ENCODE measurements at places on chromosomes 11 and 22.

- no peak for DNase-seq
Measured at GRCh38 chr11:117754030-117754429, 43.0 kb downstream of the DSCAML1 start.

DNA sequence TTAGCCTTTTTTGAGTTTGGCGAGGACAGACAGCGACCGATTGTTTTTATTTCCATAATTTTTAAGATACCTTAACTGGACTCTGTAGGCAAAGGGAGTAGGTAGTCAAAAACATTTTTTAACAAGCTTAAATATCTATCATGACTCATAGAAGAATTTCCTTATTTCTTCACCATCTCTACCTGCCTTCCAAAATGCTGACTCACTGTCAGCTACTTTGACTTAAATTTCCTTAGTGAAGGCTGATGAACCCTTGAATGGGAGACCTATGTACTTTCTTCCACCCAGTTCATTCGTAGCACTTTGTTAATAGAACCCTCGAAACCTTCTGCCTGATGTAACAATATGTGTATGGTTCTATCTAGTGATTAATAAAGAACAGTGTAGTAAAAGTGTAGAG is 1.1 kb upstream of the MTMR2 start:
- no peak for DNase-seq

DNA sequence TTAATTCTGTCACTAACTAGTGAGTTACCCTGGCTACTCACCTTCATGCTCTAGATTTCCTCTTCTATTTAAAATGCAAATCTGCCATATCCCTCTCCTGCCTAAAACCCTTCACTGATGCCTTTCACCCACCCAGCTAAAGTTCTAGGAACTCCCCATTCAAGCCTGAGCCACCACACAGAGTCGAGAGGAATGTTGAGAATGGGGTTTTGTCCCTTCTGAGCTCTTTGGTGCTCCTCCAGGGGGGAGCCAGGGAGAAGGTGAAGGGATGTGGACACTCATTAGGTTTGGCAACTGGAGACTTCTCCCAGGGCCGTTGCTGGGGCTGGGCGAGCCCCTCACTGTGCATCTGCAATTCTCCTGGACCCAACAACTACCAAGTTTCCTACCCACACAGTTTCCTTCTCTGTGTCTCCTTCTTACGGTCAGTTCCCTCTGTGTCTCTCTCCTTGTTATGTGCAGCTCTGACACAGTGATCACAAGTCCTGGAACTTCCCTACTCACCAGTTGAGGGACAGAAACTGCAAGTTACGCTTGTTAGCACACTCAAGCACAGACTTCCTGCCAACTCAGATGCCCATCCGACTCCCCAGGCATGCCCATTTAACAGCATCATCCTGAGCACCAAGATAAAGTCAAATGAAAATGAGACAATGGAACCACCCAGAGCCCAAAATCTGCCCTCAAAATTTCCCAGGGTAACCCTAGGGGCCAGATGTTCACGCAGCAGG is 6.5 kb upstream of the IL10RA start:
- DNase-seq, result no peak

DNA sequence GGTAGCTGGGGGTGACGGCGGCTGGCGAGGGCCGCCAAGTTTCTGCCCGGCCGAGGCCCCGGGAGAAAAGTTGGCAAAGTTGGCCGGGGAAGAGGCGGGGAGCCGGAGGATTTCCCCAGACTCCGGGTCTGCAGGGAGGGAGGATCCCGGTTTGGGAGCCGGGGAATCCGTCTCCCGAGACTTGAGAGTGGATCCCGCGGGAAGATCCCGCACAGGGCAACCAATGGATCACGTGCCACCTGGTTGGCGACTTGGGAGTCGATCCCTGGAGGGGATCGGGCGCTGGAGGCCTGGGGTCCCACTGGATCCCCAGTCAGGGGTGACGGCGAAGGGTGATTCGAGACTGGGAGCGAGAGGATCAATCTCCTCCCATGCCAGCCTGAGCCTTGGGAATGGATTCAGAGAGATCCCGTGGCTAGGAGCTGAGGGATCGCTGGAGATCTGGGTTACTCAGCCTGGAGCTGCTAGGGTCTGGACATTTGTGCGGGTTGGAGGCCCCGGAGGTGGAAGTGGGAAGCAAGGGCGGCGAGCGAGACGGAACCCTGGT is 394 bp downstream of the KIAA1671 start:
- DNase-seq, result no peak

DNA sequence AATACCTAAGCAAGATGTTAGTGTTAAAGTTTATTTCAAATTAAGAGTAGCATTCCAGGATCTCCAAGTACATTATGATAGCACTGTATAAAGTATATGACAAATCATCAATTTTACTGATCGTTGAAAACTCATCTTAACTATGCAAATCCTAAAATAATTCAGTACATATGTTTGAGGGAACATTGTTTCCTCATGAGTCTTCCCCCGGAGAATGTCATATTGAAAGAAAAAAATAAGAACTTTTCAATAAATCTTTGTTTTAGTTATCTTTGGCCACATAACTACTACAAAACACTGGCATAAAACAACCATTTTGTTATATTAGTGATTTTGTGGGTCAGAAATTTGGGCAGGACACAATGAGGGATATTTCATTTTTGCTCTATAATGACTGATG is 135.4 kb downstream of the METTL15 start:
- no peak for DNase-seq

DNA sequence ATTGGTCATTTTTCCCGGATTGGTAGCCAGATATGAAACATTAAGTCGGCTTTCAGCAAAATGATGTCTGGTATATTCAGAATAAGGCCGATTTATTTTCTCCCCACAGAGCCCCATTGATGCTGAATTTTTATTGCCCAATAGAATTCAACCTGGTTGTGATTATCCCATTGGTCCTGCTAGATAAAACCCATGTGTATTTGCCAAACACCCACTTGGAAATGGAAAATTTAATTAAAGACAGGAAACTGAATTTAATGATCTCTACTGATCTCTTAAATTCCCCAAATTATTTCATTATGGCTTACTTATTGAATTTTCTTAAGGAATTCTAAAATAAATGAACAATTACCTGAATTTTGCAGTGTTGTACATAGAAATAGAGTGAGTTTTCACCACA is 609.8 kb downstream of the NTM start:
- no peak for DNase-seq

DNA sequence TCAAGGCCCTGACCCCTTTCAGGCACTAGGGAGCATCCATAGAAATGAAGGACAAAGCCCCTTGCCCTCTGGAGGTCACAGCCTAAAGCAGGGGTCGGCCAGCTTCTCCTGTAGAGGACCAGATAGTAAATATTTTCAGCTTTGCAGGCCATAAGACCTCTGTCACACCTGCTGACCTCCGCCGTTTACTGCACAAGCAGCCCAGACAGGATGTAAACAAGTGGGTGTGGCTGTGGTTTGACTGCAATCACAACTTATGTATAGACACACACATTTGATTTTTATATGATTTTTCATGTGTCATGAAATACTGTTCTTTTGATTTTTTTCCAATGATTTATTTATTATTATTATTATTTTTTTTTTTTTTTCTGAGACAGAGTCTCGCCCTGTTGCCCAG is 34.3 kb downstream of the KIAA1671 start:
- no peak for DNase-seq

GRCh38 chr11:9760193-9760575 is 96.3 kb downstream of the SWAP70 start:
- DNase-seq, result no peak

- DNase-seq, result no peak
Measured at GRCh38 chr11:116109228-116109627, 605.0 kb upstream of the CADM1 start.

DNA sequence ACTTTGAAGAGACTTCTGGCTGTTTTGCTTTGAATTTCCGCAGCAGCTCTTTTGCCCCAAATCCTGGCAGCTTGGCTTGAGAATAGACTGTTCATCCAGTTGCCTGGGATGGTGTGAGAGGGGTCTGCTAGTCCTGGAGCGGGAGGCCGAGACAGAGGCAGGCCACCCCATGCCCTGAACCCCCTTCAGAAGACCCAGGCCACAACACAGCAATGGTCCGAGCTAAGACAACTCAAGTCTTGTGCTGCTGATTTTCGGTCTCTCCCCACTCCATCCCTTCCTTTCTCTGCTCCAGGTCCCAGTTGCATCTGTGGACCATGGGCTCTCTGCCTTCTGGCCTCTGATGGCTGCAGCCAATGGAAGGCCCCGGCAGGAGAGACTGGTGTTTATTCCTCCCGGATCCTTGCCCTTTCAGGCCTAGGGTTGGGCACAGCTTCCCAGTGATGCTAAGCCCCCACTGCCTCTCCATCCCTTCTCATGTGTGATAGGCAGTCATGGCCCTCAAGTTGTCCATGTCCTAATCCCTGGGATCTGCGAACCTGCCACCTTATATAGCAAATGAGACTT is 31.9 kb upstream of the TP53I11 start:
- DNase-seq, result no peak

- no peak for DNase-seq
Measured at GRCh38 chr11:63951779-63952536, 13.2 kb downstream of the NAA40 start.

DNA sequence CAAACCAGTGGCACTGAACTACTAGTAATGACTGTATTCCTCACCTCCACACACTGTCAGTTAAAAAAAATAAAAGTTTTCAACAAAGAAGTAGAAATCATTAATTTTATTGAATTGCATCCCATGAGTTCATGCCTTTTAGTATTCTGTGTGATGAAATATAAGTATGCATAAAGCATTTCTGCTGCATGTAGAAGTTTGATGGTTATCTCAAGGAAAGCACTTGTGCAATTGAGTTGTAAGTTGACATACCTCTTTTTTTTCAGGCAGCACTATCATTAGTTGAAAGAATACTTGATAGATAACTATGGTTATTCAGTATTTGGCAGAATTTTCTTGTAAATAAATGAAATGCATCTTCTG is 104.4 kb downstream of the STIM1 start:
- no peak for DNase-seq

GRCh38 chr11:132898021-132898420 is 634.3 kb downstream of the OPCML start:
- no peak for DNase-seq

DNA sequence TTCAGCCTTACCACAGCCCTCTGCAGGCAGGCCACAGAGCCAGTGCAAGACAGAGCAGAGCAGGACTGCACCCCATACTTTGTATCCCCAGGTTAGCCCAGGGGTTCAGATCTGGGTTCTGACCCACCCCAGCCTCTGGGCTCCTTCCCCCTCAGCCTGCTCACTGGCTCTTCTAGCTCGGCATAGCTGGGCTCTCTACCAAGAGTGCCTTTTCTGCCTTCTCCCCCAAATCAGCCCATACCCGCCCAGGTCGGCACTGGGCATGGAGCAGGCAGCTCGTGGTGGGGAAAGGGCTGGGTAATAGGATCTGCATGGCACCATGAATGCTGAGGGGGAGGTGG is 8.3 kb downstream of the RELT start:
- no peak for DNase-seq

- no peak for DNase-seq
Measured at GRCh38 chr22:31497148-31497938, 1.0 kb downstream of the SFI1 start.

- DNase-seq, result no peak
Measured at GRCh38 chr22:22855617-22856308, 31.9 kb upstream of the IGLL5 start.

- no peak for DNase-seq
Measured at GRCh38 chr22:41976070-41976901, 7.0 kb downstream of the SEPTIN3 start.

GRCh38 chr22:25566186-25566897 is 1.9 kb downstream of the GRK3 start:
- DNase-seq, result no peak

DNA sequence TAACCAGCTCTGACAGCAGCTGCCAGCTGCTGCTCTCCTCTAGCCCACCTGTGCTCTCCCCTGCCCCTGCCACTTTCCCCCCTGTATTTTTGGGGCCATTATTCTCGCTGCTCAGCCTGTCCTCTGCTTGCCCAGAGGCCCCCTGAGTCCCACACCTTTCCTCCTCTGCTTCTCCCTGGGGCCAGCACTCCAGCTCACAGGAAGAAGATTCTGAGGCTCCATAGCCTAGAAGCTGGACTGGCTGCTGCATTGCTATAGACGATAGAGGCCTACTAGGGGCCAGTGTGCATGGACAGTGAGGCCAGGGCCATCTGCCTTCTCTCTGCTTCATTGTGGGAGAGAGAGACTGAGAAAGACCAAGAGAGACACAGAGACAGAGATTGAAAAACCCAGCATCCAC is 679 bp downstream of the OMP start:
- DNase-seq, result no peak

- DNase-seq, result no peak
Measured at GRCh38 chr11:120630122-120630521, 118.6 kb downstream of the GRIK4 start.

DNA sequence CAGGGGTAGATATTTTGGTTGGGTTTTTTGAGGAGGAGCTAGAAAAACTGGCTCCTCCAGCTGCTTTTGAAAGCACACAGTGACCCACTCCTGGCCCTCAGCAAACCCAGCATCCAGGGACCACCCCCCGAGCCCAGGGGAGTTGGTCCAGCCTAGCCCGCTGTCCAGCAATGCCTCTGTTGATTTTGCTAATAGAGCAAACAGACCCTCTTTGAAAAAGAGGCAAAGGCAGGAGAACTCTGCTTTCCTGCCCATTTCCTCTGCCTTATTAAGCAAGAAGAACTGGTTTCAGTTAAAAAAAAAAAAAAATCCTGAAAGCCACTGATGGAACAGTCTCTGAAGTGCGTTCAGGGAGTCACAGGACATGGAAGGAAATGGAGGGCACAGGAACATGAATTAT is 25.3 kb downstream of the ABTB2 start:
- no peak for DNase-seq

DNA sequence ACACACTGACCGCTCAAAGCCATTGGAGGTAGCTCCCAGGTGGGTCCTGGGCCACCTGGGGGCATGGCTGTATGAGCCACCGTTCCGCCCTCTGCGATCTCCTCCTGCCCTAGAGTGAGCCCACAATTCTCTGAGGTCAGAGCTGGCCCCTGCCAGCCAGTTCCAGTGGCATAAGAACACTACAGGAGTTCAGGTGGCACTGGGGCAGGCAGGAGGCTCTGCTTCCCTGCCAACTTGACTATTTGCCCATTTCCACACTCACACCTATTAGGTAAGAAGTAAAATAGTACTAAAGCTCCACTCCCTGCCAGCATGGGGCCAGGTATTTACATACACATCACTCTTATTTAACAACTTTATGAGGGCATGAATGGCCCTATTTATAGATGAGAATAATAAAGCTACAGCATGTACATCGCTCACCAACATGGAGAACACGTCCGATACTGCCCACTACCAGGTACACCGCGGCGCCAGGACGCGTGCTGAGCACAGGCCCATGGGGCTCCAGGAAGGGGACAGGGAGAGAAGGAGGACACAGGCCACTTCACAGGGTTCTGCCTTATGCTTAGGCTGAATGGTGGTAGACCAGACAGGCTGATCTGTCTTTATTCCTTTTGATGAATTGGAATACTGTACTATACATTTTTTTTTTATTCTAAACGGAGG is 26.2 kb downstream of the PISD start:
- DNase-seq, result no peak

- DNase-seq, result no peak
Measured at GRCh38 chr11:103433386-103434072, 324.3 kb downstream of the DYNC2H1 start.
